Uterus (tissue), 4 donors: ENCODE measurements at places on chromosomes 1 and 21.

DNA sequence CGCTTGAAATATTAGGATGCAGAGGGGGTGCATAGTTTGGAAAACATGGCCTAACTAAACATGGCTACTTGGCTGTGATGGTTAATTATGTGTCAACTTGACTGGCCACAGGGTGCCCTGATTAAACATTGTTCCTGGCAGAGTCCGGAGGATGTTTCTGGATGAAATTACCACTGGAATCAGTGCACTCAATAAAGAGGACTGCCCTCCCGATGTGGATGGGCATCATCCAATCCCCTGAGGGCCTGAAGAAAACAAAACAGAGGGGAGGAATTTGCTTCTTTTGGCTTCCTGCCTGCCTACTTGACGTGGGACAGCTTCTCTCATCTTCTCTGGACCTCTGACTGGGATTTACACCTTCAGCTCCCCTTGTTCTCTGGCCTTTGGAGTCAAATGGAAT is 79.1 kb upstream of the KCNE2 start:
- no peak for DNase-seq

GRCh38 chr1:235960809-235961208 is 94.1 kb upstream of the LYST start:
- DNase-seq: no peak

- no peak for DNase-seq
Observed at GRCh38 chr1:152191260-152191659, 32.2 kb upstream of the RPTN start.

DNA sequence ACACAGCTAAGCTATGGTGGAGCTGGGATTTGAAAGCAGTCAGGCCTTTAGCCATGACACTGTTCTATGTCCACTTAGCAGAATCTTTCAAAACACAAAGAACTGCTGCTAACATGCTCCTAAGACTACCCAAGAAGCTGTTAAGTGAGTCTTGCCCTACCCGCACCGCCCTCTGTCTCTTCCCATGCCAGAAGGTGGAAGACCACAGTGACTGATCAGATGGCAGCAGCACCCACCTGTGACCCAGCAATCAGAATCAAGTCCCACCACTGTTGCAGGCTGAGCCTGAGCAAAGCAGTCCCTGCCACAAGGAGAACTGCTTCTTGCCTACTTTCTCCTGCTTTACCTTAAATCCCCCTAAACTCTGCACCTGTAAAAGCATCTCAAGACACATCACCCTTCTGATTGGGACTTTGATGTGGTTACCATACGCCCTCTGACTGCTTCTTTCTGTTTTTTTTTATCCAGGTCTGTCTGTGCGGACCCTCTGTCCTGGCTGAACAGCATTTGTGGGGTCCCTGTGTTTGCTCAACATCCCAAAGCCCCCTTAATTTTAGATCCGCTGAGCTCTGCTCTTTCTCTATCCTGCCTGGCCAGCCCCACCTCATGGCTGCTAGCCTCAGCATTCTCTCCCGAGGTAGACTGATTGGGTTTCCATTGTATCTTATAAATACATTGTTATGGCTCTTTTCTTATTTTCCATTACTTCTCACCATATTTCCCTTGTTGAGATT is 16.0 kb downstream of the IRF2BP2 start:
- DNase-seq: no peak

DNA sequence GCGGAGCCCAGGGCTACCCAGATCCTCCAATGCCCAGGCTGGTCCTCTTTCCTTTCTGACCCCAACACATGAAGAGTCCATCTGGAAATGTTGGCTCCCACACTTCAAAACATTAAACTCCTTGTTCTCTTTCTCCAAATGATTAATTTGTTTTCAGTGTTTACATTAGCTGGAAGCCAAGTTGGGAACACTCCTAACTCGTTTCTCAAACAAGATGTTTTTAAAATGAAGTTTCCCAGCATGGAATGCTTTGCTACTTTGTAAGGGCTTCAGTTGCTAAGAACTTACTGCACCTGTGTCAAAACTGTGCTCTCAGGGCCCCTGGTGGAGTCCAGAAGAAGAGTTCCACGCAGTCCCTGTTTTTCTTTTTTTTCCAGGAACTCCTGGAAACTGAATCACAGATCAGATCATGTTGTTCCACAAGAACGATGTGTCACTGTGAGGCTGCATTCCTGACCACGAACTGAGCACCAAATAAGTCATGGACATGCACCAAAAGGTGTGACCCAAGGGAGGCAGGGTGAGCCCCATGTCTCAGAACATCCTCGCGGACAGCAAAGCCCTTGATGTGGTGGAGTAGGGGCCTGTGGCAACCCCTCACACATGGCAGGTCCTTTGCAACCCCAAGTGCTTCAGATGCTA is 257.3 kb downstream of the KCNJ6 start:
- peak; percentile 73 for DNase-seq

DNA sequence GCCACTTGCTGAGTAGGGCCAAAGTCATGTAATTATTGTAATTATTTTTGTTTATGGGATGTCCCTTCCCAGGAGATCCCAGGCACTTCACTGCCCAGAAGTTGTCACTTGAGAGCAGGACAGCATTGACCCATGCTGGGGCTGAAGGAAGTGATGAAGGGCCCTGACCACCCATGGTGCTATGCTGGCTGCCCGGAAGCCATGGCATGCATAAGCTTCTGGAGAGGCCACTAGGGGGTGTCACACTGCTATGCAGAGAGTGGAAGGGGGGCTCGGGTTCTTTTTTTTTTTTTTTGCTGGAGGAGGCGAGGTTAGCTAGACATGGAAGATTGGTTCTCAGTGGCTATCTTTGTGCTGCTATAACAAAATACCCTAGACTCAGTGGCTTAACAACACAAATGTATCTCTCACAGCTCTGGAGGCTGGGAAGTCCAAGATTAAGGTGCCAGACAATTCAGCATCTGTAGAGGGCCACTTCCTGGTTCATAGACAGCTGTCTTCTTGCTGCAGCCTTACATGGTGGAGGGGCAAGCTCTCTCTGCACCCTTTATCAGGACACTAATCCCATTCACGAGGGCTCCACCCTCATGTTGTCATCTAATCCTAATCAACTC is 84.9 kb downstream of the CNIH3 start:
- no peak for DNase-seq

GRCh38 chr21:38806153-38806941 is 618 bp downstream of the ETS2 start:
- no peak for DNase-seq

- DNase-seq: no peak
Observed at GRCh38 chr1:234307726-234308125, 65.5 kb upstream of the COA6 start.

DNA sequence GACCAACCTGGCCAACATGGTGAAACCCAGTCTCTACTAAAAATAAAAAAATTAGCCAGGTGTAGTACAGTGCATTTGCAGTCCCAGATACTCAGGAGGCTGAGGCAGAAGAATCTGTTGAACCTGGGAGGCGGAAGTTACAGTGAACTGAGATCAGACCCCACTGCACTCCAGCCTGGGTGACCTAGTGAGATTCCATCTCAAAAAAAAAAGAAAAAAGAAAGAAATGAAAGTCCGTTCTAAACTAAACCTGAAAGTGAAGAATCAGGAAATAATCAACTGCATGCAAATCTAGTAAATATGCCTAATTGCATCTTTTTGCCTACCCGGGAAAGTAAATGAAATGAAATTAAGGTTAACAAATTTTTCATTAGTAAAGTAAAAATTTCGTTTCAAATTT is 99.6 kb downstream of the ZZZ3 start:
- no peak for DNase-seq

DNA sequence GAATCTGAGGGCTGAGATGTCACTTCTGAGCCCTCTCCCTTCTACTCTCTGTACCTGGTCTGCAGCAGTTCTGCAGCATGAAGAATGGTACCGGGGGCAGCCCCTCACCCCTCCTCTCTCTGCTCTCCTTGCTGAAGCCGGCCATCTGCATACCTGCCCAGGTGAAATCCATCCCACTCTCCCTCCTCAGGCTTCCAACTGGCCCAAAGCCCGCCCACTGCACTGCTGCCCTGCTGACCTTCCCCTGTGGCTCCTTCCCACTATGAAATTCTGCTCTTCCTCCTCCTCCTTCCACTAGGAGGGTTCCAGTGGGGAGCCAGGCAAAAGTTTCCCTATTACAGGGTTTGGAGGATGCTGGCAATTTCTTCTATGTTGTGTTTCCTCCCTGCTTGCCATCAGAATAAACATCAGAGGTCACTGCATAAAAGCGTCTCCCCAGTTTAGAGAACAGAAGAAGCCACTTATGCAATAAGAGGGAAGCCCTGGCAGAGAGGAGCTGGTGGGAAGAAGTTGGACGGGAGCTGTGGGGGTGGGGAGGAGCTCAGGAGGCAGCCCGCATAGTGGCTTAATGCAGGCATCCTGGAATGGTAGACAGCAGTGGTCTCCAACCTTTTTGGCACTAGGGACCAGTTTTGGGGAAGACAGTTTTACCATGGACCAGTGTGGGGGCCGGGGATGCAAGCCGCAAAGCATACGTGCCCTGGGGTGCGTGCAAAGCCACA is 30.3 kb downstream of the TMCO4 start:
- DNase-seq: no peak

DNA sequence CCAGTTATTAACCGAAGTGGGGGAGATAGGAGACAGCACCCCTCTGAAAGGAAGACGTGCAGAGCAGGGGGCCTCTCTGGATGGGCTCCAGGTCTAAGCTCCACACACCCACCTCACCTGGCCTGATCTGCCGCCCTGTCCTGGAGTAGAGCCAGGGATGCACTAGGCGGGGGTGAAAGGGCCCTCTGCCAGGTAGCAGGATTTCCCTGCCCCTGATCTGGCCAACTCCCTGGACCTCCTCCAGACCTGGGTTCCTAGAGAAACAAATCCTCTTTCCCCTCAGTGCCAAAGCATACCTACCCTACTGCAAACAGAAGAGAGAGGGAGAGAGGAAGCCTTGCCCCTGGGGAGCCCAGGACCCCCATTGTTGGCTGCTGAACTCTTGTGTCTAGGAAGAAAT is 2.0 kb downstream of the CRABP2 start:
- no peak for DNase-seq

GRCh38 chr1:160731990-160732389 is 7.1 kb upstream of the SLAMF7 start:
- no peak for DNase-seq

GRCh38 chr1:182851825-182852224 is 12.7 kb downstream of the DHX9 start:
- no peak for DNase-seq

GRCh38 chr1:84719543-84720217 is 29.4 kb upstream of the SSX2IP start:
- no peak for DNase-seq

DNA sequence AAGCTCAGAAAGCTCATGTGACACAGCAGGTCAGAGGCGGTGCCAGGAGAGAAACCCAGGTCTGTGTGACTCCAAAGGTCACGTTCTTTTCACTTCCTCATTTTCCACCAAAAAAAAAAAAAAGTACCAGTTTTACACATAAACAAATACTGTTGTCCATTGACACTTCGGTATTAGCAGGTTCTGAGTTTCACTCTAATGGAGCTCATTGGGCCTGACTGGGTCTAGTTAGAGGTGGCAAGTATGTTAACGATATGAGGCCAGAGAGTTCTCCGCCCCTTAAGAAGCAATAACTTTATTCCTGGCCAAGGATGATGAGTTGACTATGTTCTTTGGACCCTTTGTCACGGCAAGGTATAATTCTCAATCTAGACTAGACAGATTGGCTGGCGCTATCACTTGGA is 30.0 kb upstream of the SDE2 start:
- DNase-seq: no peak

DNA sequence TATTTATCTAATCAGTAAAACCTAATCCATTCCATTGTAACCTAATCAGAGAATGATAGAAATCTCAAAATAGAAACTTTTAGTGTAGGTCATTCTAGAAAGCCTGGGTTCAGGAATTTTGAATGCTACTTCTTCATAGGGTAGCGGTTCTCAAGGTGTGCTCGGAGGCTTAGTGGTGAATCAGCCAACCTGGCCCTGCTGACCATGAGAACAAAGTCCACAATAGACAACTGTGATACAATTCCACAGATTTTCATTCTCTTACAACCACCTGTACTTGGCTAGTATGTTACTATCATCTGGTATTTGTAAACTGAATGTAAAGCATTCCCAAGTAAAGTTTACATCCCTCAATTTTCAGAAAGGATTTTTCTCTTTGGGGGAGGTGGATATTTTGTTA is 7.5 kb upstream of the PUM1 start:
- DNase-seq: no peak

GRCh38 chr1:192654120-192654519 is 18.2 kb downstream of the RGS13 start:
- no peak for DNase-seq

- no peak for DNase-seq
Observed at GRCh38 chr21:19842601-19843000, 1155.6 kb upstream of the NCAM2 start.

- DNase-seq: no peak
Observed at GRCh38 chr1:224542783-224543440, 73.2 kb upstream of the CNIH3 start.

- DNase-seq: no peak
Observed at GRCh38 chr21:14361958-14362357, 21.0 kb downstream of the HSPA13 start.

DNA sequence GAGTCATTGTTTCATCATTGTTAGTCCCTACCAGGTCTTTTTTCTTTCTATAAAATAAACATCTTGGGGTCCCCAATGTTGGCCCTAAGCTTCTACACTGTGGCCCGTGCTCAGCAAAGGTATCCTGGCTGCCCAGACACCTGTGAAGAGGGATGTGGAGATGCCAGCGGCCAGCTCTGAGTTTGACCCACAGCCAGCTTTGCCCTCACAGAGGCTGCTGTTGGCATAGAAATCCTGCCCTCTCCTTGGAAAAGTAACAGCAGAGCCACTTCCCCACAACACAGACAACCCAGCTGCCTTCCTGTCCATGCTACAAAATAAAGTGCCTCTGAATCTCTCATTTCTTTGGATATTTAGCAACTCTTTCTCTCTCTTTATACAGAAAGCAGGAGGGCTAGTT is 6.0 kb downstream of the TRIM62 start:
- DNase-seq: no peak

GRCh38 chr1:228860911-228861831 is 125.9 kb downstream of the RHOU start:
- DNase-seq: no peak

GRCh38 chr1:82783044-82783443 is 982.3 kb downstream of the ADGRL2 start:
- no peak for DNase-seq

DNA sequence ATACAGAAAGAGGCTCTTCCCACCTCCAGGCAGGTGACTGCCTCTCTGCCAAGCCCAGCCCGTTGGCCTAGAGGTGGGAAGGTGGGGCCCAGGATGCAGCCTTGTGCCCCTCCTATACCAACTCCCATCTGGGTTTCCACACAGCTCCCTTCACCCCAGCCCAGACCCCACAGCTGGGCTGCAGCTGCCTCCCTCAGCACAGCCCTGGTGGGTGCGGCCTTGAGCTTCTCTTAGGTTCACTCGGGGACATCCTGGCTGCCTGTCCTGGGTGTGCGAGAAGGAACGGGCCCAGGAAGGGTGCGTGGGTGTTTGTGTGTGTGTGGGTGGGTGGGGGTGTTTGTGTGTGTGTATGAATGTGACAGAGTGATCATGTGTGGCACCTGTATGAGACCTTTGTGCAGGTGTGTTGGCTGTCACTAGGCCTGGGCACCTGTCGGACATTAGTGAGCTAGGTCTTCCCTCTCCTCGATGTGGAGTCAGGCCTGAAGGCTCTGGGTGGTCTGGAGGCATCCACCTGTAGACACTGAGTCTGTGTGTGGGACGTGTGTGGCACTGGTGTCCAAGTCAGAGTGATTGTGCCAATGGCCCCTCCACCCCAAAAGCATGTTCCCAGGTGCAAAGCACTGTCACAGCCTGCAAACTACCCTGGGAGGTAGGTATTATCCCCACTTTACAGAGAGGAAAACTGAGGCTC is 30.7 kb downstream of the FOXO6 start:
- DNase-seq: no peak
